Hematopoietic multipotent progenitor cell treated with erythropoietin and hydrocortisone succinate and interleukin-3 and kit ligand, for 4 days (in vitro differentiated cells): ENCODE measurements at places on chromosomes 12 and 14.
A peak's percentile ranks its signal among the peaks of the same experiment; 100 is the strongest.

GRCh38 chr12:50103351-50103750 is 457 bp upstream of the GPD1 start:
- DNase-seq: no peak

DNA sequence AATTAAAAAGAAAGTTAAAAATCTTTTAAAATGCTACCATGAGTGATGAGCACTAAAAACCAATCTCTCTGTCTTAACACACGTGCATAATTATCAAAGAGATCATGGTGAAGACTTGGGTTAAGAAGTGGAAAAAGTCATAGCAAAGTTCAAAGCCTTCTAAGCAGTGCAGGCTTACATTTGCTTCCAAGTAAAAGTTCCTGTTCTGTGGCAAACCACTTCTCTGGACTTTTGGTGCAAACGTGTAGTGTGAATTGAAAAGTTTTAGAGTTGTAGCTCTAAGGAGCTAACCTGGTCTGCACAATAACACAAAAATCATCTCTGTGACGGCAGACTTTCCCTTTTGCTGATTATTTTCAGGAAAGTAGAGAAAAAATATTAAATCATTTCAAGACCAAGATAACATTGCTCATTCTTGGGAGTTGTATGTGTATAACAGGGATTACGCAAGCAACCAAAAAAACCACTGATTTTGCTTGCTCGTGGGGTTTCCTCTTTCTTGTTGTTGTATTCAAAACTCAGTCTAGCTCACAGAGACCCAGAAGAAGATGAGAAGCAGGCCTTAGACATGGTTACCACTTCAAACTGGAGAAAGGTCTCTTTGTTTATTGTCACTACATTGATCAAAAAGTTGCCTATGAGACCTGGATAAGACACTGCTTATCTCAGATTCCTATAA is 2.3 kb upstream of the GLIPR1 start:
- peak; percentile 84 for DNase-seq

DNA sequence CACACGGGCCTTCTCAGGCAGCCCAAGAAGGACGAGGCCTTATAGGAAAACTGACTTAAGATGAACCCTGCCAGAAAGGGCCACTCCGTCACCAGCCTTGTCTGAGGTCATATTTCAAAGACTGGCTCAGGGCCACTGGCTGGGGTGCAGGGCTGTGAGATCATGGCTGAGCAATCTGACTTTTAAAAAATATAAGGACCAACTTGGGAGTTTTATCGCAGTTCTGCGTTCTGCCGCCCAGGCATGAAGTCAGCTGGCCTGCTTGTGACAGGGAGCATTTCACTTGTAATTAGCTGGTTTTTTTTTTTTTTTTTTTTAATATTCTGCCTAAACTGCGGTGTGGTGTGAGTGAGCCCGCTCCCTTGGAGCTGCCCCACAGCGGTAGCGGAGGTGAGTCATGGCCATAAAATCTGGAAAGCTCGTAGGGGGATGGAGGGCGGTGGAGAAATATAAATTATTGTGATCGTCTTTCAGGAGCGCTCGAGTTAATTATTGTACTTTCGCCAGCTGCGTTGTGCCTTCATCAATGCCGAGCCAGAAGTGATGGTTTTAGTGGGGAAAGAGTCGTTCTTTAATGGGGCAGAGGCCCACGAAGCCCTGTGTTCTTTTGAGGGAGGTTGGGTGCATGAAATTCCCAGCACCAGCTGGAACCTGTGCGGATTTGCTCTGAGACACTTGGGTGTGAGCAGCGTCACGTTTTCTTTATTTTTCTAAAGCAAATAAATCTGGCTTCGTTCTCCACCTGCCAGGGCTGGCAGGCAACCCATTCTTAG is 231.9 kb downstream of the C12orf75 start:
- DNase-seq: no peak

- DNase-seq: no peak
These were observed 9.4 kb downstream of the GALNT16 start for GRCh38 chr14:69269381-69269780.

DNA sequence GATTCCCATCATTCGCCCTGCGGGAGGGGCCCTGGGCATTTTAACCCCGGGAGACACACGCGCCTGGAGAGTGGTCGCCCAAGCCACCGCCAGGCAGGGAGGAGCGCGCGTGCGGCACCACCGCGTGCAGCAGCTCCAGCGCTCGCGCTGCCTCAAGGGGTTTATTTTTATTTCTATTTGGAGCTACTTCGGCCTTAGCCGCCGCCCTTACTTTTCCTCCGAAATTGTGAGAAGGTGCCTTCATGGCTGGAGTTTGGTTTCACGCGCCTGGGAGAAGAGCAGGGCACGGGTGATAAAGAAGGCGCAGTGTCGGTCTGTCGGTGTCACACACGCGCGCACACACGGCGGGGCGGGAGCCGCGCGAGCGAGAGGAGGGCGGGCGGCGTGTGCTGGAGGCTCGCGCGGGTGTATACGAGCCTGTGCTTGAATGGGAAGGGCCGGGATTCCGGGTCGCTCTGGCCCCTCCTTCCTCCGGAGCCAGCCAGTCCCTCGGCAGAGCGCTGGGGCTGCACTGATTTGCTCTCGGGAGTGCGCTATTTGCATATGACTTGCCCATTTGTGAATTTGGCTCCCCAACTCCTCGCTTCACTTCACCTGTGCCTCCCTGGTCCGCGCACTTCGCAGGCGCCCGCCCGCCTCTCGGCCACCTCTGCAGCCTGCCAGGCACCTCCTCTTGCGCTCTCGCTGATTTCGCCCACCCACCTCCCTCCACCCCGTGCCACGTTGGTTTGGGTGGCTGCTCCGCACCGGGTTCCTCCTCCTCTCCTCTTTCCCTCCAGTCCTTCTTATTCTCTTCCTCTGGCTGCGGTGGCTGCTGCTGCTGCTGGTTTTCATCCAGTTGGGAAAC is 932.3 kb downstream of the DIO2 start:
- DNase-seq: peak; percentile 85
